HL-60 (cell line): ENCODE measurements at places on chromosomes 1 and 21.
A peak's percentile ranks its signal among the peaks of the same experiment; 100 is the strongest.

GRCh38 chr1:50970509-50970887 lies 453 bp downstream of the CDKN2C start:
- no peak for DNase-seq

- DNase-seq = no peak
Measured at GRCh38 chr1:1921459-1921862, 2.4 kb upstream of the TMEM52 start.

DNA sequence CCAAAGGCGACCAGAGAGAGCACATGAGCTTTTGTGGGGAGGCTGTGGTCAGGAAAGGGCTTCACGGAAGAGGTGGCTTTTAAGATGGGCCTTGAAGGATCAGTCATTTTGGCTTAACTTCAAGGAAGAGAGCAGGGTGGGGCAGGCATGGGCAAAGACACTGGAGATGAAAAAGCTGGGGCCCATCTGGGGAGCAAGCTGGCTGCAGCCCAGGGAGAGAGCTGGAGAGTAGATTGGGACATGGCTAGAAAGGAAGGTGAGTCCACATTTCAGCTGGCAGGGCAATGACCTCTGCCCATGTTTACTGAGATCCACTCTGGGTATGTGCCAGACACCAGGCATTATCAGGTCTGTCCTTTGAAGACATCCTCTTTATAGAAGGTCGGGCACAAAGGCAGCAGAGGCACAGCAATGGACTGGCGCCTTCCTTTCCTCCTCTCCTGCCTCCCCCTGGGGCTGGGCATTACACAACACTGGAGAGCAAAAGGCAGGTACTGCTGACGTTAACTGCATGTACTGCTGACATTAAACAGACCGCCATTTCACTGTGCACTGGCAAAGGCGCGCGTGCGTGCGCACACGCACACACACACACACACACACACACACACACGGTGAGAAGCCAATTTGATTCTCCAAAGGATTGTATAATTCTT lies 2.2 kb upstream of the UBXN10 start:
- peak; percentile 28 for DNase-seq

- DNase-seq = no peak
Measured at GRCh38 chr1:10682449-10683309, 113.8 kb downstream of the CASZ1 start.

GRCh38 chr1:165497069-165498013 lies 46.5 kb upstream of the LRRC52 start:
- no peak for DNase-seq

- peak; percentile 23 for DNase-seq
Measured at GRCh38 chr1:42380586-42381279, at the start of gene RIMKLA. RIMKLA (plus strand) TSS chr1:42380792; CDS start chr1:42380935, 143 bp downstream.

DNA sequence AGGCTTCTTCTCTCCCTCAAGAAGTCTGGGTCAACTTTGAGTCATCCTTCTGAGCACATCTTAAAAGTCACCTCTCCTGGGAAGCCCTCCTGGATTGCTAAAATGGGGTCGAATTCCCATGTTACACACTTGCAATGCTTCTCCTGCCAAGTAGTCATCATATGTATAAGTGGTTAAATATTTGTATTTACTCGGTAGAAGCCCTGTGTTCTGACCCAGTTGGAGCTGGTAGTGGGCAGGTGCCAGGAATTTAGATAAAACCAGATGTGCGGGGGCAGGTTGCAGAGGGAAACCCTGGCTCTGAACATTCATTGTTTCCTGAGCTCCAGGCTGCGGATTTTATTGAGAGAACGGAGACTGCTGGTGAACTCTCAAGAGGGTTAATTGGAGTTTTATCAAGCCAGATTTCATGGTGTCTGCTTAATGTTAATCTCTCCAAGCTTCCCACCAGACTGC lies 52.8 kb upstream of the RPL11 start:
- DNase-seq = no peak

DNA sequence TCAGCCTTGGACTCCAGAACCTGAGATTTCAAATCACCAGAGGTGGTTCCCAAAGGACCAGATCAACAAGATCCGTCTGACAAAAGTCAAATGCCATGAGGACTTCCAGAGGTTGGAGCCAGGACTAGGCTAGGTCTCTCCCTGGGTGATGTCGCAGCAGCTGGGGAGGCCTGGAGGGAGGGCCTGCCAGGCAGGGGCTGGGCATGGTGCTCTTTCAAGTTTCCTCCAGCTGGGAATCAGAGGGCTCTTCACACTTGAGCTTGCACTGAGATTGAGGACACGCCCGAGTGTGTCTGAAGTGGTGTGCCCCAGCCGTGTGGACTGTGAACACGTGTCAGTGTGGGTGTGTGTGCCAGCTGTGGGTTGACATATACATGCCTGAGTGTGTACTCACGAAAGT lies 21.3 kb upstream of the RSPO1 start:
- no peak for DNase-seq

DNA sequence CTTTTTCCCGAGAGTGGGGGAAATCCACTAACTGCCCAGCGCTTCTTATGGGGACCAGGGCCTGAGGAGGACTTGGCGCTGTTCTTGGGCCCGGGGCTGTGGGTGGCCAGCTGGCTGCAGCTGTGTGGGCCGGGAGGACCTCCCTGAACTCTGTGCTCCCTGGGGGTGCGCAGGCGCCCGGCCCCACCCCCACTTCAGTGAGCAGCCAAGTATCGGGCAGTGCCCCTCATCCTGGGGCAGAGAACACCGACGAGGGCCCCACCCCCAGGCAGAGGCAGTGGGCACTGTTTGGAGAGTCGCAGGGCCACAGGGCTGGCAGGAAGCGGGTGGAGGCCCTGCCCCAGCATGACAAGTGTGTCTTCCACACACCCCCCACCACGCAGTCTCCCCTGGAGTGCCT lies 32.5 kb upstream of the SLC19A1 start:
- DNase-seq = no peak

- no peak for DNase-seq
Measured at GRCh38 chr1:175863299-175864050, 120.1 kb upstream of the TNR start.

GRCh38 chr1:19044975-19045831 lies 88.7 kb upstream of the IFFO2 start:
- no peak for DNase-seq

GRCh38 chr1:95548211-95548610 lies 314.2 kb downstream of the RWDD3 start:
- DNase-seq = no peak

- no peak for DNase-seq
Measured at GRCh38 chr21:15614766-15615165, 115.0 kb upstream of the USP25 start.

GRCh38 chr1:165679282-165680036 lies 18.9 kb downstream of the ALDH9A1 start:
- DNase-seq = no peak

DNA sequence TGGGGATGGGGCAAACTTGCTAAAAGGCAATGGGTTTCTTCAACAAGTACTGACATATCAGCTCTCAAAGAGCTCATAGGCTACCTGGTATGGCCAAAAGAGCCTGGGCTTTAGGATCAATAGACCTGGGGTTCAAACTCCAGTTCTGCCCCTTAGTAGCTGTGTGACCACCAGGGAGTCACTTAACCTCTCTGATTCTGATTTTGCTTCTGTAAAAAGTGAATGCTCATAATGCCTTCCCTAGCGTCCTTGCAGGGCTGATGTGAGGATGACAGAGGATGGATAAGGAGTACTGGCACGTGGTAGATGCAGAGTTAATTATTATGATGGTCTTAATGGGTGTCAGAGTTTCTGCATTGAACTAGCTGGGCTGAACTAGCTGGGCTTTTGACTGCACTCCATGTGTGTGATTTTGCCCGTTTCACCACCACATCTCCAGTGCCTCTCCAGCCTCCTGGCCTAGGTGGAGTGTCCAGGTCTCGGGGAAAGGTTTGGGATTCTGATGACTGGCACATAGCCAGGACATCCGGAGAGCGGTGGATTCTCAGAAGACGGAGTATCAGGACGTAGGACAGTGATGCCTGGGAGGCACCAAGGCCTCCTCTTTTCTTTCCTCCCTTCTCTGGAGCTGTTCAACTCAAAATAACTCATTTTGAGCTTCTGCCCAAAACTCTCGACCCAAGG lies 15.2 kb downstream of the DISP3 start:
- DNase-seq = no peak

- DNase-seq = no peak
Measured at GRCh38 chr1:56057466-56058405, 521.6 kb downstream of the PLPP3 start.

GRCh38 chr1:174700775-174701174 lies 253.0 kb downstream of the GPR52 start:
- no peak for DNase-seq

DNA sequence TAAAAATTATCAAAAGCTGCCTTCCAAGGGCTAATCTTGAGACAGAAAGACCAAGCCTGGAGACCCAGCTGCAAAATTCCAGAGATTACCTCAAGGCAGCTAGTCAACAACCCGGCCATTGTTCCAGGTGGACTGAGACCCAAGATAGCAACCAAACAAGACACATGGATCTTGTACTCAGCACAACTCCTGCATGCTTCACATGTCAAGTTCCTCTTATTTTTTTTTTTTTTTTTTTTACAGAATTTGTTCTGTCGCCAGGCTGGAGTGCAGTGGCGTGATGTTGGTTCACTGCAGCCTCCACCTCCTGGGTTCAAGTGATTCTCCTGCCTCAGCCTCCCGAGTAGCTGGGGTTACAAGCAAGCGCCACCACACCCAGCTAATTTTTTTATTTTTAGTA lies 40.1 kb downstream of the CD2 start:
- DNase-seq = peak; percentile 4

DNA sequence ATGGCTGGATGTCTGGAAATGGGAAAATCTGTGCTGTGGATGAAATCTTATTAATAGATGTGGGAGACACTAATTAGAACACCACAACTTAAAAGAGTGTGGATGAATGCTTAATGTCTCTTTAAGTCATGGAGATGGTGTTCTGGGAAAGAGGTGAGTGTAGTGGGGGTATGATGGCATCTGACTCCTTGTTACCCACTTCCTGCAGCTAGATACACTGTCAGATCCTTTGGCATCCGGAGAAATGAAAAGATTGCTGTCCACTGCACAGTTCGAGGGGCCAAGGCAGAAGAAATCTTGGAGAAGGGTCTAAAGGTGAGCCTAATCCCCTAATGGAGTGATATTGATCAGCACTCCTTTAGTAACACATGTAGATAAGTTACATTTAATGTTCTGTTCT lies 2.0 kb downstream of the RPL11 start:
- DNase-seq = no peak

GRCh38 chr1:203163891-203164635 lies 11.6 kb downstream of the MYBPH start:
- DNase-seq = no peak

GRCh38 chr1:116870300-116870699 lies 39.4 kb upstream of the PTGFRN start:
- no peak for DNase-seq

DNA sequence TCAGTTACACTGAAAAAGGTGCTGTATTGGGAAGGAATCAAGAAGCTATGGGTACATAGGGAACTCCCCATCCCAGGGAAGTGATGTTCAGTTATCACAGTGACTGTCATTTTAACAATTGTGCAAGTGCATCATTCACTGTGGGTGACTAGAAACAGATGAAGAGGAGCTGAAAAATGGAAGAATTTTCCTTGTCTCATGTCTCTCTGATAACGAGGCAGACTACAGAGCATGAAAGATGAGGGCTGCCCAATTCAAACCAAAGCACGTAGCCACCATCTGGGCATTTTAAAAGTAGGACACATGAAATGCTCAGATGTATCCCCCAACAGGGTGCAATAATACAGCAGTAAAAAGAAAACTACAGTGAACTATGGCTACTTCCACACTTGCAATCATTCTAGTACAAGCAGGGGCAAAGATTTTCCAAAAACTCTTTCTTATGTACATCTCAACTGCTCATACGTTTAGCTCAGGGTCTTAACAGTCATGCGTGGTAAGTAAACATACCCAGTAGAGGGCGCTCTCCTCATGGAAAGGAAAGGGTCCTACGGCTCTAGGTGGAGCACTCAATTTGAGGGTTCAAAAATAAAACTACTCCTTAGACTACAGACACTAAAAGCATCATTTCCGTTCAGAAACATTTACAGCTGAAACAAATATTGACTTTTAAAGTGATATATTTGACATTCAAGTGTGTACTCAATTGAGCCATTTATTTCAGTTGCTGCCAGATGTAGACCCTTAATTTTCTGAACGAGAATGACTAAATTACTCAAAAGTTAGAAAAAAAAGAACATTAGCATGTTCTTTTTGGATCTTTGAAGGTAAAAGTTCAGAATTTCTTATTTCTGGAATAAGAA lies 143.2 kb downstream of the KCTD3 start:
- DNase-seq = peak; percentile 45

DNA sequence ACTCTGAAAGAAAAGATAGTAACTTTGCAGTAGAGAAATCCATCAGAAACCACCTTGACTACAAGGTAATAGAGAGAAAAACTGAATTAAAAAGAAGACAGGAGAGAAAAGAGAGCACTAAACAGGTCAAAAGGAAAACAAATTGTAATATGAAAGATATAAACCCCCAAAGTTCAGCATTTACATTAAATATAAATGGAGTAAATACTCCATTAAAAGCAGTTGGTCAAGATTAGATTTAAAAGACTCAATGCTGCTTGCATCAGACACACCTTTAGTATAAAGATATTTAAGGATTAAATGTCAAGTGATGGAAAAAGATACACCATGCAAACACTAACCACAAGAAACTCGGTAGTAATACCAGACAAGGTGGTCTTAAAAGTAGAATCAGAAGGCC lies 110.5 kb downstream of the PEX14 start:
- no peak for DNase-seq

- DNase-seq = peak; percentile 41
Measured at GRCh38 chr1:186374303-186375151, 526 bp downstream of the TPR start.

DNA sequence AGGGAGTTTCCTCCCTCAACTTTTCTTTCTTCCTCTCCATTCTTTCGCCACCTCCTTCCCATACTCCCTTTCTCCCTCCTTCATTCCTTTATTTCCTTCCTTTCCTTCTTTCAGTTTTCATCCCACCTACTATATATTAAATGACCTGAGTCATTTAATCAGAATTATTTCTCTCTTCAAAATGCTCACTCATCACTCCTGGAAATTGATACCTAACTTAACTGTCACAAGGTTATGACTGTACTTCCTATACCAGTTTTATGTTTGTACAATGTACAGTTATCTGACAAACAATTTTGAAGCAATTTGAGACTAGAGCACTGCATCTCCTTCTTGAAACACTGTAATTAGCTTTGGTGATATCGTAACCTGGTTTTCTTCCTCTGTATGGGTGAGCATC lies 41.4 kb downstream of the NEXN start:
- DNase-seq = no peak

GRCh38 chr1:162022626-162023025 lies 1.0 kb downstream of the OLFML2B start:
- DNase-seq = no peak

- DNase-seq = no peak
Measured at GRCh38 chr1:125065092-125065820, 3880.5 kb downstream of the SRGAP2C start.

DNA sequence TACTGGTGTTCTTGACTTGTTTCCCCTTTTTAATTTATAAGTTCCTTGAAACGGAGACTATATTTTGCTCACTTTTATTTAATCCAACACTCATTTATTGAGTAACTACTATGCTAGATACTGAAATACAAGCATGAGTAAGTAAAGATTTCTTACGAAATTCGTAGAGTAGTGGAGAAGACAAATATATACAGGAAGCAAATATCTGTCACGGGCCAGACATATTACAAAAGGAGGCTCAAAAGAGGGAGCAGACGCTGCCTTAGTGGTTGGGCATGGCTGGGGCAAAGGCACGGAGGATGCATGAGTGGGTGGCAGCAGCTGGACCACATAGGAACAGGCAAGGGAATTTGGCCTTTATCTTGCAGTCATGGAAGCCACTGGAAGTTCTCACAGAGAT lies 6.8 kb downstream of the NCF2 start:
- DNase-seq = peak; percentile 79
